ENCODE measurements at places on chromosomes 4 and X. TPM values are rescaled to one million over a fixed set of nuclear protein-coding genes. Genes with fewer than 3 reads are reported as not detected.

PABPC4L gene
- 5.1 TPM for total RNA-seq

CT55 gene
- not detected for total RNA-seq

ARHGAP6 gene
- 0.48 TPM for total RNA-seq

PTPN13 gene
- total RNA-seq = 130 TPM

GRCh38 chr4:143294710-143295275 is 41.9 kb upstream of the GAB1 start:
- DNase-seq = no peak

DNA sequence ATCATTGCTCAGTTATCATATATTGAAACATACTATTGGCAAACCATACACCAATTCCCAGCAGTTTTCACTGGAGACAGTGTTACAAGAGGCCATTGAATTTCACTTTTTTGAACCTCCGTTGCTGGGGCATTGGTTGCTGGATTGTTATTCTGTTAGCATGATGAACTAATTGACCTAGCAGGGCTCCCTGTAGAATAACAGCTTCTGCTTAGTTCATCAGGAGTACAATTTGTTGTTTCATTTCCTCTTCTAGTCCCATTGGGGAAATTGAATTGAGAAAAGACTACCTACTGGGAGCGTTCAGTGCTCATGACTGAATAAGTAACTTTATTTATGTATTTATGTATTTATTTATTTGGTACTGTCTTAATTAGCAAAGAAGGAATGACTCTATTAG is 151.6 kb downstream of the SLIT2 start:
- DNase-seq = no peak

GRCh38 chr4:138736362-138736761 is 279.2 kb upstream of the NOCT start:
- DNase-seq = no peak

GRCh38 chrX:123988423-123989111 is 27.1 kb downstream of the STAG2 start:
- DNase-seq = no peak

DNA sequence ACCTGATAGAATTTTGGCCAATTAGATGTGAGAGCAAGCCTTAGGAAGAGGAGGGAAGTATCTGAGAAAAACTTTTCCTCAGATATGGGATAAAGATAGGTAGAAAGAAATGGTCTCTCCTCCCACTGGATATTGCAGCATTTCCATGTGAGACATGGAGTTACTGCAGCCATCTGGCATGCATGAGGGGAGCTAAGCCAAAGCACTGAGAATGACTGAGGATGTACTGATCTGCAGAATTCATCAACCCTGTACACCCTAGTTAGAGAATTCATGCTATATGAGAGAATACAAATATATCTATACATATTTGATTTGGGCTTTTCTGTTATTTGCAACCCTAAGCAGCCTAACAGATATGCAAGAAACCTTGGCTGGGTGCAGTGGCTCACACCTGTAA is 52.5 kb upstream of the RPL34 start:
- DNase-seq = no peak

Measured in endodermal cell (in vitro differentiated cells).